ENCODE measurements at places on chromosomes 1 and 21. TPM values are rescaled to one million over a fixed set of nuclear protein-coding genes. Genes with fewer than 3 reads are reported as not detected.
A peak's percentile ranks its signal among the peaks of the same experiment; 100 is the strongest.

The CAMTA1 gene
- total RNA-seq, result 47.9 TPM

The SMPDL3B gene
- 15.4 TPM for total RNA-seq

The RGS13 gene
- 5.0 TPM for total RNA-seq

The APCS gene
- total RNA-seq, result not detected

The GIPC2 gene
- total RNA-seq, result 2.9 TPM

The ZBTB17 gene
- total RNA-seq, result 37.7 TPM

The GSTM1 gene
- total RNA-seq, result not detected

The SYCP1 gene
- total RNA-seq, result not detected

The LYPD8 gene
- total RNA-seq, result not detected

The CD48 gene
- total RNA-seq, result 26.3 TPM

The TCHHL1 gene
- not detected for total RNA-seq

The BNIPL gene
- 8.2 TPM for total RNA-seq

DNA sequence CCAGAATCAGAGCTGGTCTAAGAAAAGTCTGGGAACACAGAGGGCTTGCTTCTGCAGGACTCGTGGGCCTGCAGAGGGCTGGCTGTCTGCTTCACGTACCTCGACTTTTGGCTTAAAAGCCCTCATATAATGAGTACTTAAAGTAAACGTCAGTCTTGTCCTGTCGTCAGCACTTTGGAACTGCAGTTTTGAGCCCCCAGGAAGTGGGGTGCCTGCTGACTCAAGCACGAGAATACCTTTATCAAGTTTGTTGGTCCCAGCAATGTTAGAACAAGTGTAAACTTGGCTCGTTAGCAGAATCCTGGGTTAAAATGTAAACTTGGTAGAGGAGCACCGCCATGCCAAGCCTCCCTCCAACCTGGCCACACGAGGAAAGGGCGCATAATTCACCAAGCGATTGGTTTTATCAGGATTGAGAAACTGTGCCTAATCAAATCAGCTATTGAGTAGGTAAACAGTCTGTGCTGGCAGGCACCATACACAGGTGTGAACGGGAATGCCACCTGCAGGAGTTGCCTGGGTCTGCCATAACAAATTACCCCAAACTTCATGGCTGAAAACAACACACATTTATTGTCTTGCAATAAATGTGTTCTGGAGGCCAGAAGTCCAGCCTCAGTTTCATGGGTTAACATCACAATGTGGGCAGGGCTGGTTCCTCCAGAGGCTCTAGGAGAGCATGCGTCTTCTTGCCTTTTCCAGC lies 45.0 kb upstream of the FHAD1 start:
- DNase-seq, result no peak

GRCh38 chr1:119779869-119780356 lies 11.2 kb upstream of the HMGCS2 start:
- DNase-seq, result no peak

- no peak for DNase-seq
Measured at GRCh38 chr1:110643879-110644472, 30.8 kb downstream of the KCNA3 start.

DNA sequence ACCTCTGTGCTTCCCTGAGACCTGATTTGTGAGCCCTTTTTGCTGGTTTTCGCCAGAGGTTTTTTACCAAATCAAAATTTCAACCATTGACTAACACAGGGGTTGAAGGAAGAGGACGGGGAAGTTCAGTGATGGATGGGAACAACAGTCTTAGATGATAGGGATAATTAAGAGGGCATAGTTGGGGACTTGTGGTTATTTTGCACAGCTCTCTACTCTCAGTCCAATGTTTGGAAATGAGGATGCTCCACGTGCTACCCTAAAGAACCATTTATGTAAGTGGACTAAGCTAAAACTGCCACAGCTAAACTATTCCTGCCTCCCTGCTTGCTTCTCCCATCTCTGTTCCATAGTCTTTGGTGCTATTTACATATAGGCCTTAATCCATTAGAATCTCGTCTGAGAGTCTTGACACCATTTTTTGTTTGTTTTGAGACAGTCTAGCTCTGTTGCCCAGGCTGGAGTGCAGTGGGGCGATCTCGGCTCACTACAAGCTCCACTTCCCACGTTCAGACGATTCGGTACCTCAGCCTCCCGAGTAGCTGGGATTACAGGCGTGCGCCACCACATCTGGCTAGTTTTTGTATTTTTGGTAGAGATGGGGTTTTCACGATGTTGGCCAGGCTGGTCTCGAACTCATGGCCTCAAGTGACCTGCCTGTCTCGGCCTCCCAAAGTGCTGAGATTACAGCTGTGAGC lies 684 bp upstream of the MCL1 start:
- no peak for DNase-seq

- DNase-seq, result peak; percentile 81
Measured at GRCh38 chr1:23169727-23170335, 1.2 kb upstream of the LUZP1 start.

GRCh38 chr1:246001142-246001836 lies 505.8 kb downstream of the SMYD3 start:
- DNase-seq, result no peak

- no peak for DNase-seq
Measured at GRCh38 chr1:228001738-228002535, 4.9 kb upstream of the WNT3A start.

- no peak for DNase-seq
Measured at GRCh38 chr1:209249785-209250440, 333.6 kb upstream of the CAMK1G start.

- no peak for DNase-seq
Measured at GRCh38 chr1:82625537-82625936, 824.8 kb downstream of the ADGRL2 start.

GRCh38 chr1:88472298-88472697 lies 211.8 kb upstream of the PKN2 start:
- no peak for DNase-seq

DNA sequence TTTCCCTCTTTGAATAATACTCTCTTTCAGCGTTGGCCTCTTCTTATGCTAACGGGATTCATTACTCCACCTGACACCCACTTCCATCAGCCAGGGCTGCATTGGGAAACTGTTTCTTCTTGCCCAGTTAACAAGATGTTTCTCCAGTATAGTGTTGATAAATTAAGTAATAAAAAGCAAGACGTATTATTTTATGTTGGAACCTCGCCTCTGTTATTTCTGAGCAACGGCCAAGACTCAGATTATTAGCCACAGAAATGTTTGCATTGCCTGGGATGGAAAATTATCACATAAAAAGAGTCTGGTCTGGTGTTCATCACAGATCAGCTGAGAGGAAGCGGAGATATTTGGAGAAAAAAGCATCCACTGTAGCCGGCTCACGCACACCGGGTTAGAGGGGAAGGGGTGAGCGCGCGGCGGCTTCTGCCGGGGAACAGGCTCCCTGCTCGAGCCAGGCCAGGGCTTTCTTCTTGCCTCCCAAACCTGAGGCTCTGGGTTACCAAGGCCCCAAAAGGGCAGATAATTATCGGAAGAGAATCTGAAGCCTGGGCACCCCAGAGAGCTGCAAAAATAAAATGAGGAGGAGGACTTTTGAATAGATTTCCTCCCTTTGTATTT lies 189.5 kb downstream of the PRDM16 start:
- no peak for DNase-seq

- no peak for DNase-seq
Measured at GRCh38 chr21:16180614-16181013, 450.8 kb downstream of the USP25 start.

DNA sequence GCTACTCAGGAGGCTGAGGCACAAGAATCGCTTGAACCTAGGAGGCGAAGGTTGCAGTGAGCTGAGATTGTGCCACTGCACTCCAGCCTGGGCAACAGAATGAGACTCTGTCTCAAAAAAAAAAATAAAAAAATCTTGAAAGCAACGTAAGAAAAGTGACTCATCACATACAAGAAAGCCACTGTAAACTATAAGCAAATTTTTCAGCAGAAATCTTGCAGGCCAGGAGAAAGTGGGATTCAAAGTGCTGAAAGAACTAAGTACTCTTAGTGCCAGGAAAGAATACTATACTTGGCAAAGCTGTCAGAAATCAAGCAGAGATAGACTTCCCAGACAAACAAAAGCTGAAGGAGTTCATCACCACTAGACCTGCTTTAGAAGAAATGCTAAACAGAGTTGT lies 4.4 kb upstream of the HMGN1 start:
- no peak for DNase-seq

GRCh38 chr1:9869831-9870251 lies 40.2 kb downstream of the CTNNBIP1 start:
- DNase-seq, result no peak
